ENCODE measurements at places on chromosomes 5 and 9.

DNA sequence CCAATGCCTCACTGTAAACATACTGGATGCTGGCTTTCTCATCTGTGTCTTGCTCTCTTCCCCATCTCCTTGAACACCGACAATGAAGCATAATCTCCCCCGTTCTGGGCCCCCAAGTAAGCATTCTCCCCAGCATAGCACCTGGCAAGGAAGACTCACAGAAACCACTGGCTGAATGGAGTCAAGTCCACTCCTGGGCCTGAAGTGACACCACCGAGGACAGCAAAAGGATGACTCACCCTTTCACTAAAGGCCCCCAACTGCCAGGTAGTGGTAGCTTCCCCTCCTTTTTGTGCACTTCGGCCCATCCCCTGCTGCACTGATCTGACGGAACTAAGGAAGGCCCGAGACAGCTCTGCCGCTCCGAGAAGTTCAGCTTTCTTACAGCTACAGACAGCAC lies 9.4 kb downstream of the VDAC1 start:
- no peak for DNase-seq

GRCh38 chr5:10982626-10983025 lies 221.6 kb upstream of the DAP start:
- no peak for DNase-seq

DNA sequence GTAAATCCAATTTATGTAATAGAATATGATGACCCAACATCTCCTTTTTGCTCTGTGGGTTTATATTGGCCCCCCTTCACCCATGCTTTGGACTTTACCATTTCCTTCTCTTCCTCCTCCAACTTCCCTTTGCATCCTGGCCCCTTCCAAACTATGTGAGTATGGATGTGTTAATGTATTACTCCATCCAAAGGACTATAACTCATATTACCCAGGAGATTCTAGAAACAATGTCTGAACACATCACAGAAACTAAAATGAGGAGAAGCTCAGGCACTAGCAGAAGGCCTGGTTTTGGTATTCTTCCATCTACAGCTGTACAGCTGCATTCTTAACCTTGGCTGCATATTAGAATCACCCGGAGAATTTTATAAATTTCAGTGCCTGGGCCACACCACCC lies 110.7 kb downstream of the PDE4D start:
- DNase-seq, result no peak

- DNase-seq, result no peak
Observed at GRCh38 chr5:122770477-122770876, 4.4 kb upstream of the SNX2 start.

DNA sequence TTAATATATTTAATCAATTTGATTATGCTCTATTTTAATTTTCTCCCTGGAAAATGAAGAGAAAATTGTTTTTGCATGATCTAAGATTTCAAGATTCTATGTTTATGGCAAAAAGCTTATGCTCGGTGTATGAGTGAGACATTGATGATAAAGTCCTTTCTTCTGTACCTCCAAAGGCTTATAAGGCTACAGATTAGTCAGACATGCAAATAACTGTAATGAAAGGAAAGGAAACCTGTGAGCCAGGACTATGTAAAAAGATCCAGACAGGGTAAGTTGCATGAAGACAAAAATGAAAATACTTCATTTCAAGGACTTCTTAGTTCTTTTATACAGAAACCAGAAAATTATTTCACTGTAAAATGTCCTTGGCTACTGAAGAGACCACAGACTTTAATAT lies 52.2 kb upstream of the EDIL3 start:
- no peak for DNase-seq

- DNase-seq, result no peak
Observed at GRCh38 chr5:107813559-107813958, 142.8 kb upstream of the EFNA5 start.

GRCh38 chr5:142422429-142422828 lies 97.6 kb upstream of the SPRY4 start:
- no peak for DNase-seq

- no peak for DNase-seq
Observed at GRCh38 chr5:68403301-68403700, 187.7 kb downstream of the PIK3R1 start.

GRCh38 chr5:133685402-133686018 lies 73.2 kb upstream of the FSTL4 start:
- no peak for DNase-seq

GRCh38 chr5:82244854-82245635 lies 33.1 kb downstream of the RPS23 start:
- DNase-seq, result no peak

GRCh38 chr5:94021246-94021645 lies 279.8 kb upstream of the POU5F2 start:
- DNase-seq, result no peak

DNA sequence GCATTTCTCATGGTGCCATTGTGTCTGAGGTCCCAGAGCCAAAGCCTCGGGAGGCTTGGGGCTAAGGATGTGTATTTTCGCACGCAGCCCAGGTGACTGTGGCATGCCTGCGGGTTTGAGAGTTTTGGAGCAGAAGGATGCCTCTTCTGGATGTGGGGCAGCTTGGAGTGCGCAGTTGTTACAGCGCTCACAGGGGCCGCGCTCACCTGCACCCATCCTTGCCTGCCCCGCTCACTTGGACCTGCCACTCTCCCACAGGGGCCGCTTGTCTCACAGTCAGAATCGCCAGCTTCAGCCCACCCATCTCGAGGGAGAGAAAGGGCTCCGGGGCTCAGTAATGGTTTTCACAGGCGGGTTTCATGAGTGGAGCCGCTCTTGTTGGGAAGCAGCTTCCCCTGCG lies 132.9 kb downstream of the MVB12B start:
- DNase-seq, result no peak

DNA sequence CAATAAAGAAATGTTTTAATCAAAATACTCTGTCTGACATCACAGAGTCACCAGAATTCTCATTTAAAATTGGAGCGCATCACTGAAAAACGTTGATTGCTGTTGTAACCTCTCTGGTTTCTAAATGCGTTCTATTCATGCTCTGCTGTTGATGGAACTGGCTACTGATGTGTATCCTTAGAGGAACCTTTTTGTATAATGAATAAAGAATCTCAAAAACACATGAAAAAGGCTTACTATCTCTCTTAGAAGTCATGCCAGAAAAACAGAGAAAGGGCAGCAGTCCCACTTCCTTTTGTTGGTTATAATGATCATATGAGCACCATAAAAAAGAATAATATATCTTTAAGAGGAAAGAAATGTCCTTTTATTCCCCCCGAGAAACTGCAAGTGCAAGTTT lies 615.5 kb downstream of the TLE1 start:
- DNase-seq, result no peak

DNA sequence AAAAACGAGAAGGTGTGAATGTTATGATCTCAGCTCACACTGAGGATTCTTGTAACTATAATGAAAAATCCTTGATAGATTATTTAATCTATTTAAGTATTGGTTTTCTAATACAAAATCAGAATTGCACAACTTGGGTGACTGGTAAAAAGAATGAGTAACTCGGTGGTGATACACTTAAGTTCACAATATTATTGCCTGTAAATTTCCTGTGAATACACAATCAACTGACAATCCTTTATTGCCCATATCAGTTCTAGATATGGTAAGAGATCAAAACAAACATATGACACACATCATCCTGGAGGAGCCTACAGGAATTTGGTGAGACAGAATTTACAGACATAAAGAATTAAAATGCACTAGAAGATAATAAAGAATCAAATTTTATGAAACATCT lies 14.1 kb upstream of the LURAP1L start:
- DNase-seq, result no peak

DNA sequence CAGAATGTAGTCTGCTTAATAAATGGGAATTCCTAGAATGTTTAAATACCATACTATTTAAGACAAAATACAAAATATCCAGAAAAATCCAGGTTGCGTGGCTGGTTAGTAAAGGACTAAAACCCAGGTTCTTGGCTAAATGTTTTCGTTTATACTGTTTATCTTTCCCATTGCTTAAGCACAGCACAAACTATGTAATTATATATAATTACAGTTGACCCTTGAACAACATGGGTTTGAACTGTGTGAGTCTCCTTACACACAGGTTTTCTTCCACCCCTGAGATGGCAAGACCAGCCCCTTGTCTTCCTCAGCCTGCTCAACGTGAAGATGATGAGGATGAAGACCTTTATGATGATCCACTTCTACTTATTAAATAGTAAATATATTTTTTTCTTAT lies 24.7 kb downstream of the XPA start:
- no peak for DNase-seq

DNA sequence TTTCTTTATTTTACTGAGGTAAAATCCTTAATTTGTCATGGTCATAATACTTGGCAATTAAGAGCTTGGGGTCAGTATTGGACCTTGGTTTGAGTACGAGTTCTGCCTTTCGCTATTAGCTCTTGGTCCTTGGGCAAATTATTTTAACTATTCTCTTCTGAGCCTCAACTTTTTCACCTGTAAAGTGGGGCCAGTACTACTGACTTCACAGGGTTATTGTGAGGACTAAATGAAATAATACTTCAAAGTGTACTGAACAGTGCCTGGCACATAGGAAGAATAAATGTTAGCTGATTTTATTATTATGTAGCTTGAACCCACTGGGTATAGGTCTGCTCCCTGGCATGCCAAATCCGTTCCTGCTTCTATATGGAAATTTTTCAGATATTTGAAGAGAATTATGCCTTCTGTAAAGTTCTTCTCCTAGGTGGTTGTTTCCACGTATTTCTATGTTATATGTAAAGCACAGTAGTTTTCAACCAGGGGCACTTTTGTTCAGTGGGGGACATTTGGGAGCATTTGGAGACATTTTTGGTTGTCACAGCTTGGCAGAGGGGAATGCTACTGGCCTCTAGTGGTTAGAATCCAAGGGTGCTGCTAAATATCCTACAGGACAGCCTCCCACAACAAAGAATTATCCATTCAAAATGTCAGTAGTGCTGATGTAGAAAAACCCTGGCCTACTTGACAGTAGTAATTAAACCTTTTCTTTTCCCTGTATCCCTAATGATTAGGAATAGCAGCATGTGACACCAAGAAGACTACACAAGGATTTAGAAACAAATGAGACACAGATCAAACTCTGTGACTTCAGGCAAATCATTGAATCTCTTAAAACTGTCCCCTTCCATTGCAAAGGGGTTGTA lies 4.5 kb downstream of the RCL1 start:
- no peak for DNase-seq

GRCh38 chr5:88845081-88845697 lies 37.8 kb downstream of the MEF2C start:
- DNase-seq, result no peak

GRCh38 chr9:99356512-99356971 lies 134.5 kb downstream of the SEC61B start:
- DNase-seq, result no peak

- no peak for DNase-seq
Observed at GRCh38 chr5:112119969-112120368, 299.1 kb downstream of the EPB41L4A start.

DNA sequence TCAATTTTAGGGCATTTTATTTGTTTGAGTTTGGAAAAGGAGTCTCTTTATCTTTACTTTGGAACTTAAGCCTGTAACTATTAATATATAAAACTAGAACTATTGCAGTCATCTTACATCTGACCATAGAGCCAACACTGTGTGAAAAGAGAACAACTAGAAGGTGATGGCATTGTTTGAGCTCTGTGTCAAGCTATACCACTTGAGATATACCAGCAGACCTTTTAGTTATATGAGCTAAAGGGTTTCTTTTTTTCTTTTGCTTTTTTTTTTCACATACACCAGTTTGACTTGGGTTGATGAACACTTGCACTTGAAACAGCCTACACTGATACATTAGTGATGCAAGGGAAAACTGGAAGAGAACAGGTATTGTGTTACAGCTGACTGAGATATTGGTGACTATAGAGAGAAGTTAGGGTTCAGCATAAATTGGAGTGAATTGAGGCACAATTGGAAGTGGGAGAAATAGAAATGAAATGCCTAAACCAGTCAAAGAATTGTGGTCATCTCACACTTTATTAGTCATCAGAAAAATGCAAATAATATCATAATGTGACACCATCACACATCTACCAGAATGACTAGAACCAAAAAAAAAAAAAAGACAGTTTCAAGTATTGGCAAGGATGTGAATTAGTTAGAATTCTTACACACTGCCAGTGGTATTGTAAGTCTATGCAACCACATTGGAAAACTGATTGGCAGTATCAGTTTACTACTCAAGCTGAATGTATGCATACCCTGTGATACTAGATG lies 60.9 kb downstream of the ADRB2 start:
- DNase-seq, result no peak

GRCh38 chr5:423233-423565 lies 19.8 kb upstream of the EXOC3 start:
- no peak for DNase-seq

DNA sequence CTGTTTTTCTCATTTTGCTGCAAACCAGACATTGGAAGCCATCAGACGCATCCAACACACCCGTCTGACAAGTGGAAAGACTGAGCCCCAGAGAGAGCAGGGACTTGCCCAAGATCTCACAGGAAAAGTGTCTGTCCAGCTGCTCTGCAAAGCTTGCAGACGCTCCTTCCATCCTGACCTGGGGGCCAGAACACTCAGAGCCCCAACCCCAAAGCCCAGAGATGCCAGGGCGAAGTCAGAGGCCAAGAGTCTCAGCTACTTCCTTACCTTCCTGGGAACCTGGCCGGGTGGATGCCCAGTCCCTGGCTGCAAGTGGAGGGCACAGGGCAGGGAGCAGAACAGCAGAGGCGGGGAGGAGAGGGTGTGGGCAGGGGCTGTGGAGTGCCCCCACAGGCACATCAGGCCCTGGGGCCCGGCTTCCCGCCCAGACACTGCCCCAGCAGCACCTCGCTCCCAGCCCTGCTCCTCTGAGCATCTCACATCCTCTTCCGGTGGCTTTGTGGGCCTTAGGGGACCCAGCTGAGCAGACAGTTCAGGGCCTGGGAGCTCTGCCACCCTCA lies 9.7 kb upstream of the RALGDS start:
- DNase-seq, result no peak

DNA sequence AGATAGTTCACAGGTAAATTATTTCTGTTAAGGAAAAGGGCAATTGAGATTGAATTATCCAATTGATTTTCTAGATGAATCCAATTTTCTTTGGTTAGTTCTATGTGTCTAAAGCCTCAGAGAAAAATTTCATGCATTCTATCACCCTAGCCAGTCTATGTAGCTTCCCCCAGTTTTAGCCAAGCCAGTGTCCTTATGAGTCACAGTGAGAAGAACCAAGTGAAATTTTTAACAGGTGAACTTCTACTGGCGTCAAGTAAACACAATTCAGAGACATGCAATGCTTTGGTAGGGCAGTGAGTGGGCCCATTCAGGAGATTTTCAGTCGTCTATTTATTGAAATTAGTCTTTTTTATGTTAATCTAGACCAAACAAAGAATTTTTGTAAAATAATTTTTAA lies 1077.4 kb upstream of the ARRDC3 start:
- no peak for DNase-seq

GRCh38 chr5:122493091-122494021 lies 181.3 kb downstream of the SNCAIP start:
- DNase-seq, result no peak

GRCh38 chr5:89015409-89015808 lies 132.4 kb upstream of the MEF2C start:
- DNase-seq, result no peak
